ENCODE measurements at places on chromosomes 2 and 18. TPM values are rescaled to one million over a fixed set of nuclear protein-coding genes. Genes with fewer than 3 reads are reported as not detected.

Gene SCN7A
- 0.39 TPM for total RNA-seq

GRCh38 chr2:103132536-103133217 lies 370.8 kb downstream of the TMEM182 start:
- peaks cover 6% of the 10 kb centered on the region for H3K36me3 ChIP-seq
- no peaks in the 10 kb centered on the region for H3K4me1 ChIP-seq
- no peaks in the 10 kb centered on the region for H3K27me3 ChIP-seq
- H3K4me3 ChIP-seq: no peak overlapping the region
- no peak for DNase-seq

Gene RBKS
- 0.86 TPM for total RNA-seq

DNA sequence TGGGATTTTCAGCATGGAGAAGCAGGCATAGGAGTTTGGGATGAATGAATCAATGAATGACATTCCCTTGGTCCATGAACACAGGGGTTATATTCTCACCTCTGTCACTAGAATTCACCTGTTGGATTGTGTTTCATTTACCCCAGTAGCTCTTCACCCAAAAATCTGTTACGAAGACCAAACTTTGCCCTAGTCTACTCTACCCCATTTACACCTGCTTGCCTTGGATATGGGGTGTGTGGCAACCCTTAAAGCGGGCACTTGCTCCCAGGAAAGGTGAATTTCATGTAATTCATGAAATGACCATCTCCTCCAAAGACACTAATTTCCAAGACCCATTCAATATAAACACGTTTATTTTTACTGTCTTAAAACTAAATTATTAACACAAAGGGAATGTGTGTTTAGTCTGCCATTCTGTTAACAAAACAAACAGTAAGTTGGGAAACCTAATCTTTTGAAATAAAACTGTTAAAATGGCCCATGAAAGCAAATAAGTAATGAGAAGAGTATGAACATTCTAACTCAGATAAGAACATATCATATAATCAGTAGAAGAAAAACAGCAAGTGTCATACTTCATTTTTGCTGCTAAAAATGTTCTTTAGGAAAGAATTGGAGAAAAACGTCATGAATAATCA lies 268.0 kb downstream of the NAPG start:
- H3K27ac ChIP-seq: peak overlapping the region; percentile 59
- H3K27me3 ChIP-seq: no peaks in the 10 kb centered on the region

DNA sequence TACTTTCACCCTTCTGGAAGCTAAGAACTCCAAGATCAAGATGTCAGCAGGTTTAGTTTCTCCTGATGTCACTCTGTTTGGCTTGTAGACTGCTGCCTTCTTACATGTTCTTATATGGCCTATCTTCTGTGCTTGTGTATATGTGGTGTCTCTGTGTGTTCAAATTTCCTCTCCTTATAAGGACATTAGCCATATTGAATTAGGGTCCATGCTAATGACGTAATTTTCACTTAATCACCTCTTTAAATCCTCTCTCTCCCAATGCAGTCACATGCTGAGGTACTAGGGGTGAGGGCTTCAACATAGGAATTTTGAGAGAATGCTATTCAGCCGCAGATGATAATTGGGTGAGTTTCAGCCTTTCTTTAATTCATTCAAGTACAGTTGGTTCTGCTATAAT lies 458.3 kb upstream of the SYT4 start:
- no peaks in the 10 kb centered on the region for H3K4me1 ChIP-seq
- no peaks in the 10 kb centered on the region for H3K27me3 ChIP-seq
- peaks cover 4% of the 10 kb centered on the region for H3K36me3 ChIP-seq
- no peak for DNase-seq

DNA sequence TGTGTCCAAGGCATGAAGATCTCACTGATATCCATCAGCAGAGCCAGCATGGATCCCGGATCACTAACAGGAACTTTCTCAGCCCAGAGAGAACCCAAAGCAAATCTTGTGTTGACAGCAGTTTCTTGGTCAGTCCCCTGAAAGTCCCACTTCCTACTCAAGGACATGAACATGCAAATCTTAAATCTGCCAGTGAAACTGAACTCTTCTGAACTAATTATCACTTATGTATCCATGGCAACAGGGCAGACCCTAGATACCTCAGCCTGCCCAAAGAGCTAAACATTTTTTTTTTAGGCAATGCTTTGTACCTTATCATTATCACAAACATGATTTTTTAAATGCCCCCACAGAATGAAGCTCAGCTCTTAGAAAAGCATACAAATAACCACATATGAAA lies 127.8 kb upstream of the DDX18 start:
- no peaks in the 10 kb centered on the region for H3K27me3 ChIP-seq
- no peak overlapping the region for H3K4me3 ChIP-seq
- H3K4me1 ChIP-seq: peaks cover 6% of the 10 kb centered on the region
- H3K27ac ChIP-seq: no peak overlapping the region
- no peak for DNase-seq
- no peaks in the 10 kb centered on the region for H3K36me3 ChIP-seq

DNA sequence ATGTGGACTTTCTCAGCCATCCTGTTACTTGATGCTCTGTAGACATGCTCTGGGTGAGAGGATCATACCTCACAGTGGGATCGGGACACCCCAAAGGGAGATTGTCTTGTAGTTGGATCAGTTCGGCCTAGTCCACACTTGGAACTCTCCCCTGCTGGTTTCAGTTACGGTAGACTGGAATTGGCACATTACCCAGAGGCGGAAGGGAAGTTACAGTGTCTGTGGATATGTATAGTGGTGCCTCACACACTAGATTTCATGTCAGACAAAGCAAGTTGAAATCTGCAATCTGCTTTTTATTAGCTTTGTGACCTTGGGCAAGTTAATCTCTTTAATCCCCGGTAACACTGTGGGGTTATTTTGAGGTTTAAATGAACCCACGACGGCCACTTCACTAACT lies 16.2 kb upstream of the CTAGE1 start:
- H3K4me1 ChIP-seq: peaks cover 4% of the 10 kb centered on the region
- H3K27me3 ChIP-seq: peaks cover 13% of the 10 kb centered on the region
- no peak overlapping the region for H3K4me3 ChIP-seq

Gene TMEM163
- 0.71 TPM for total RNA-seq

DNA sequence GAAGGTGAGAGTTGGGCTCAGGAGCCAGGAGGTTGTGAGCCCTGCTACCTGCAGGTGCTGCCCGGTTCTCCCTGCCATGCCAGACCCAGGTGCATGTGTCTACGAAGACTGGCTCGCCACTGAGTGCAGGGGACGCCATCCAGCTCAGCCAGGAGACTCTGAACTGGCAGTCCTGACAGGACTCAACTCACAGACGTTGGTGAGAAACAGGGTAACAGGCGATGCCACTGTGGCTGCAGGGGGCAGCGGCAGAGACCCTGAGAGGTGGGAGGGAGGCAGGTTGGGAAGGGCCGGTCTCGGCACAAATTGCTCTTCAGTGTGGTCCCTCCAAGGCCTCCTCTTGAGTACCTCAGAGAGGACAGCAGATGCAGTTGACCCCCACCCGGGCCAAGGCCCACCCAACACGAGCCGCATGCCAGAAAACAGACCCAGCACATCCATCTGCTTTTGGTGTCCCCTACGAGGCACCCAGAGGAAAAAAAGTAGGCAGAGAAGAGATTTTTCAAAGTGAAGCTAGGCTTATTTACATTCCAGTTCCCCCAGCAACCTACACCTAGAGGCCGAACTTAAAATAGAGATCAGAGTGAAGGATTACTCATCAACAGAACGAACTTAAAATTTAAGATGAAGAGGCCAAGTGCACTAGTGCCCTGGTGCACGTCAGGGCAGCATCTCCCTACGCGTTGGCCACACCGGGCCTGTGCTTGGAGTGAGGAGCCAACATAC lies 184.8 kb downstream of the SEPTIN10 start:
- DNase-seq: no peak
- no peaks in the 10 kb centered on the region for H3K27me3 ChIP-seq
- no peak overlapping the region for H3K27ac ChIP-seq

Gene IL36A
- total RNA-seq: not detected
